Stimulated activated CD8-positive, alpha-beta memory T cell treated with anti-CD3 and anti-CD28 coated beads, Interleukin-15, amount 100 ng/mL, for 48 hours (primary cell): ENCODE measurements at places on chromosomes 1 and 21.

DNA sequence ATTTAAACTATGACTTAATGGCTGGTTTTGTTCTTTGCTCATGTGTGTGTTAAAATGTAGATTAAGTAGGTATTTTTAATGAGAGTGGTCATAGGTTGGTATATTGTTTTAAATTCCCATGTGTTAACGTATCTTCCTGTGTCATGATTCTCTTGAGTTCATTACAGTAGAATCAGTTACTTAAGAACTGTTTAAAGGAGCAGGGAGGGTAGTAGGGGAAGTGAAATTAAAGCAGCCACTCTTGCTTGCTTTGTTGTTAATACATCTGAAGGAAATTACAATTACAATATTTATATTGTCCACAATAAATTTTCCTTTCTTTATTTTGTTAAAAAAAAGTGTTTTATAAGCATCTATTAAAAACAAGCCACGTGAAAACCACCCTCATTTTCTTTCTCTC, 119.2 kb upstream of the KIAA1614 start:
- no peak for DNase-seq

DNA sequence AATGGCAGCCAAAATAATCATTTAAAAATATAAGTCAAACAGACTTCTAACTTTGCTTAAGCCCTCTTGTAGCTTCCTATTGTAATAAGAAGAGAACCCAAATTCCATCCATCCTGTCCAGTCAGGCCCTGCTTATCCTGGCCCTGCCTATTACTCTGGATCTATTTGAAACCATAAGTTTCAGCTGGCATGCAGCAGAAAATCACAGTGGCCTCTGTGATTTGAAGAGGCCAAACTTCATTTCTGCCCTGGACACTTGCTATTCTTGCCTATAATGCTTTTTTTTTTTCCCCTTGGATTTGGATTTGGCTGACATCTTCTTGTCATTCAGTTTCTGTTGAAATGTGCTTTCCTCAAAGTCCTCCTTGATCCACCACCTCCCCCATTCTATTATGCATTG, 642.8 kb downstream of the USP25 start:
- DNase-seq: no peak

GRCh38 chr21:42157606-42158310, 61.2 kb upstream of the ABCG1 start:
- no peak for DNase-seq

DNA sequence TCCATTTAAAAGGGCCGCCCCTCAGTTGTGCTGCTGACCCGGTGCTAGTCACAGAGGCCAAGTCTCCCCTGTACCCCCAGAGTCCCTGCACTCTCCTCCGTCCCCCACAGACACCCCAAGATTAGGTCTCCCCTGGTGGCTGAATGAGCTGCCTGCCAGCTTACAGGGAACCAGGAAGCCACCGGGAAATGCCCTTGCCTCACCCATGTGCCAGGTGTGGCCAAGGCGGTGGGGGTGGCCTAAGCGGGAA, 32.7 kb downstream of the HSPG2 start:
- no peak for DNase-seq

- no peak for DNase-seq
Observed at GRCh38 chr1:58430421-58431275, 115.9 kb downstream of the OMA1 start.

- peak; percentile 43 for DNase-seq
Observed at GRCh38 chr1:3676581-3677470, 24.5 kb downstream of the TP73 start.

- no peak for DNase-seq
Observed at GRCh38 chr1:46003315-46003714, 129.1 kb downstream of the PIK3R3 start.

GRCh38 chr1:153957744-153958110, 685 bp downstream of the CRTC2 start:
- peak; percentile 33 for DNase-seq

- DNase-seq: no peak
Observed at GRCh38 chr1:6273380-6273891, 12.5 kb upstream of the GPR153 start.

GRCh38 chr21:41816583-41817165, 49.8 kb upstream of the RIPK4 start:
- DNase-seq: peak; percentile 26

DNA sequence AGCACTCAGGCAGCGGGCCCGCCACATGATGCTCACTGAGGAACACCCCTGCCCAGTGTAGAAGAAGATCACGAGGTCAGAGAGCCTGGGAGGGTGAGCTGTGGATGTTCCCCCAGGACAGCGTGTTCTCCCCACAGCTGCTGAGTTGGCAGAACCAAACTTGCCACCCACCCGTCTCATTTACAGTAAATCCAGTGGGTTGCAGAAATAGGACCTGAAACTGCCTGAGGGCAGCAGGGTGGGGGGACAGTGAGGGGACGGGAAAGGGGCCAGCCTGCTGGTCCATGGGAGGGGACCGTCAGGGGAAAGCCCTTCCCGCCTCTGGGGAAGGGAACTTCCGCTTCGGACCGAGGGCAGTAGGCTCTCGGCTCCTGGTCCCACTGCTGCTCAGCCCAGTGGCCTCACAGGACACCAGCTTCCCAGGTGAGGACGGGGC, at the start of gene C1QB:
TSS of gene C1QB (plus strand) at position 356 of the 436 bp plus-strand sequence. CDS start 6,227 bp downstream, outside the sequence.
- DNase-seq: no peak

DNA sequence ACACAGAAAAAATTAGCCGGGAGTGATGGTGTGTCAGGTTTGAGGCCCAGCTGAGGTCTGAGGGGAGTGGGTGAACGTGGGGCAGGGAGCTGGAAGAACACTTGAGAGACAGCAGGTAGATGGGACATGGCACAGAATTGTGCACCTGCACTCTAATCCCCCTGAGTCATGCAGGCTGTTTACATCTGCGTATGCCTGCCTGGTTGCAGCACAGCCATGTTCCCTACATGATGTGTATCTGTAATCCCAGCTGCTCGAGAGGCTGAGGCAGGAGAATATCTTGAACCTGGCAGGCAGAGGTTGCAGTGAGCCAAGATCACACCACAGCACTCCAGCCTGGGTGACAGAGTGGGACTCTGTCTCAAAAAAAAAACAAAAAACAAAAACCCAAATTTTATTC, 44.8 kb downstream of the ATP5PO start:
- DNase-seq: no peak

DNA sequence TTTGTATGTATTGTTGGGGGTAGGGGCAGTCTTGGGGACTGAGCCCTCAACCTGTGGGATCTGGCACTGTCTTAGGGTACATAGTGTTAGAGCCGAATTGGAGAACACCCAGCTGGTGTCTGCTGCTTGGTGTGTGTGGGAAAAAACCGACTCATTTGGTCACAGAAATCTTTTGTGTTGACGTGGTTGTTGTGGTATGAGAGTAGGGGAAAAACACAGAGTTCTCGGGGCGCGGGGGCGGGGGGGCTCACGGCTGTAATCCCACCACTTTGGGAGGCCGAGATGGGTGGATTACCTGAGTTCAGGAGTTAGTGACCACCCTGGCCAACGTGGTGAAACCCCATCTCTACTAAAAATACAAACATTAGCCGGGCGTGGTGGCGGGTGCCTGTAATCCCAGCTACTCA, 15.3 kb upstream of the SRSF10 start:
- no peak for DNase-seq

DNA sequence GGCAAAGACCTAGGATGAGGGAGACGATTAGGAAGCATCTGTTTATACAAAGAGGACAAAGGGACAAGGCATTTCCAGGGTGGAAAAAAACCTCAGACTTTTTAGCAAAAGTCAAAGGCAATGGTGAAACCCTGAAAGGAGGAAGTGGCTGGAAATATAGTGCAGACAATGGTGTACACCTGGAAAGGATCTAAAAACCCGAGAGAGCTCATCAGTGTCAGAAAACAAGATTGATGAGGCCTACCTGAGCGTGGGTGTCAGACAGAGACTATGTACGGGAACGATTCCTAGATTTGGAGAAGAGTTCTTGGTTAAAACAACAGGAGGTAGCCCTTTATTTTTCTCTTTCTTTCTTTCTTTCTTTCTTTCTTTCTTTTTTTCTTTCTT, 68.8 kb upstream of the HUNK start:
- no peak for DNase-seq

DNA sequence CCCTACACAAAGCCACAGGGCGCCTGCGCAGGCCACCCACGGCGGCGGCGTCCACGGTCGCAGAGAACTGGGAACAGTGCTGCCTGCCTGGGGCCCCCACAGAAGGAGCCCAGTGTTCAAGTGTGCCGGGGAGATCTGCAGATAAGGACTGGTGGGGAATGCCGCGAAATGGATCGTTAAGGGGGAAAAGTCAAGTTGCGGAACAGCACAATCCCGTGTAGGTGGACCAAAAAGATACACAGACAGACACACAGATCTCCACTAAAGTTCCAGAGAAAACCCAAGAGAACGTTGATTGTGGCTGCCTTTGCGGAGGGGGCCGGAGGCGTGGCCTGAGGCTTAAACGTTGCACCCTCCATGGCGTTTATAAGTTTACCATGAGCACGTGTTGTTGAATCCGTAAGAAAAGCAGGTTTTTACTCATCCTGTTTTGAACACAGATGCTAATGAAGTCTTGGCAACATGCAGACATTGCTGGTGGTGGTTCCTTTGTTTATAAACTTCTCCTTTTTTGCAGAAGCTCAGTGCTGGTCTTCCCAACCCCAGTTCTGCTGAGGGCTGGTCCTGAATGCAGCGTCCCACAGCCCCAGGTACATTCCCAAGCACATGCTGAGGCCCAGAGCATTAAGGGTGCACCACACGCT, 4.1 kb downstream of the SPATC1L start:
- no peak for DNase-seq

- DNase-seq: no peak
Observed at GRCh38 chr1:204112876-204113730, 38.7 kb downstream of the ETNK2 start.

GRCh38 chr1:118185084-118185832, at the start of gene SPAG17:
TSS of gene SPAG17 (minus strand) at chr1:118185228. CDS start at chr1:118185157, 71 bp downstream.
- DNase-seq: no peak

GRCh38 chr1:192706936-192707335, 71.0 kb downstream of the RGS13 start:
- no peak for DNase-seq

- no peak for DNase-seq
Observed at GRCh38 chr1:94726981-94727685, 93.0 kb upstream of the SLC44A3 start.

GRCh38 chr1:90162216-90162615, 167.3 kb downstream of the ZNF326 start:
- DNase-seq: no peak

- DNase-seq: no peak
Observed at GRCh38 chr1:184965944-184966860, 8.1 kb downstream of the NIBAN1 start.

- DNase-seq: no peak
Observed at GRCh38 chr1:115229016-115229415, 109.0 kb downstream of the NGF start.
